Right atrium auricular region (tissue), 2 donors: ENCODE measurements at places on chromosomes 2 and 18. TPM values are rescaled to one million over a fixed set of nuclear protein-coding genes. Genes with fewer than 3 reads are reported as not detected.

DNA sequence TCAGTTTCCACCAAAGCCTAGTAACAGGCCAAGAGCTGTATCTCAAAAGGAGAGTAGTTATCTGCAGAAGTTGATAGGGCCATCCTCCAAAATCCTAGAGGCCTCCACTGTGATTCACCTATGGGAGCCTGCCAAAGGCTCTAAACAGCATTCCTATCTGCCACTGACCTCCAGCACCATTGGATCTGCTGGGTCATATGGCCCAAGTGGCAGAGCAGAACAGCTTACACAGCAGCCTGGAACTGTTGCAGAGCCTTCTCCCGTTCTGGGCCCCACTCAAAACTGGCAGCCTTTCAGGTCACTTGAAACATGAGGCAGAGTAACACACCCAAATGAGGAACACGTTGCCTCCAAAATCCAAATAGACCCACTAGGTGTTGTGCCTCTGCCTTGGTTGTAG lies 345.2 kb upstream of the RND3 start:
- no peaks in the 10 kb centered on the region for H3K36me3 ChIP-seq
- H3K27me3 ChIP-seq = no peaks in the 10 kb centered on the region
- no peaks in the 10 kb centered on the region for H3K4me1 ChIP-seq
- no peak overlapping the region for H3K4me3 ChIP-seq
- H3K27ac ChIP-seq = no peak overlapping the region
- no peak for DNase-seq

DNA sequence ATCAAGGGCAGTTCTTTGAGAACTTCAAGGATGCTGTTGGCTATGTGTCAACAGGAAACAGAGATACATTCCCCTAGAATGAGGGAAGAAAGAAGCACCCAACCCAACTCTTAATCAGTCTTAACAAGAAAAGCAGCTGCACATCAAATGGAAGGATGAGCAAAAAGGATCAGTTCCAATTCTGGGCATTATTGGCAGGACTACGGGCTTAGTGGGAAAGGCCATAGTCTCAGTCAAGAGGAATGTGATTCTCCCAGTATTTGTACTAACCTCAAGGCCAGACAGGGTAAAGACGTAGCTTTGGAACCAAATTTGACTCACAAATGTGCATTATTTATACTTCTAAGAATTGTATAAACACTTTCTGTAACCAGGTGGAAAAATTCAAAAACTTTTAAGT lies 18.2 kb downstream of the BMP10 start:
- H3K4me1 ChIP-seq = peaks cover 6% of the 10 kb centered on the region
- DNase-seq = no peak
- H3K36me3 ChIP-seq = no peaks in the 10 kb centered on the region
- no peak overlapping the region for H3K4me3 ChIP-seq

- no peaks in the 10 kb centered on the region for H3K27me3 ChIP-seq
- no peak overlapping the region for H3K27ac ChIP-seq
- H3K4me3 ChIP-seq = no peak overlapping the region
- no peak for DNase-seq
These were observed 118.9 kb downstream of the PXDN start for GRCh38 chr2:1625281-1626001.

- no peaks in the 10 kb centered on the region for H3K4me1 ChIP-seq
- H3K36me3 ChIP-seq = no peaks in the 10 kb centered on the region
- DNase-seq = no peak
- H3K27me3 ChIP-seq = no peaks in the 10 kb centered on the region
These were observed 613.9 kb downstream of the IRS1 start for GRCh38 chr2:226185616-226186211.

DNA sequence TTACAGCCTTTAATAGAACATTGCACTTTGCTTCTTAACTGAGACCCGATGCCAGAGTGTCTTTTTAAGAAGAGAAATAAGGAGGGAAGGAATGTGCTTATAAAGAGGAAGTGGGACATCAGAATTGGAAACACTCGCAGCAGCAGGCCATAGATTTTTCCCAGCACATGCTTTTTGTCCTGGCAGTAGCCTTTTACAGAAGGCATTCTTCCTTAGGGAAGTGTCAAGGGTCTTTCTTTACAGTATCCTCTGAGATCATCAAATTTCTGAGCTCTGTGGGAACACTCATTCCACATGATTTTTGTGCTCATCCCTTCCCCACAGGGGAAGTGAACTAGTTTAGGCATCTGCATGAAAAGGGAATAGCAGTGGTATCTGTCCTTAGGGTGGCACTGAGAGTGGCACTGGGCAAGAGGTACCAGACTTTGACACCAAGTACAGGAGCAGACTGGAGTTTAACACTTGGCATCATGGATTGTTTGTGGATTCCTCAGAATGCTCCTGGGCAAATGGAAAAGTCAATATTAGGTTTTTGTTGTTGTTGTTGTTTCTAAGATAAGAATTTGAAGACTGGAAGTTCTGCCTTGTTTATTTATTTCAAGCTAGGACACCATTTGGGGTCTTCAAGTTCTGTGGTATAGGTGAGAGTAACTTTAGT lies 4.1 kb downstream of the MYO1B start:
- no peaks in the 10 kb centered on the region for H3K27me3 ChIP-seq
- no peaks in the 10 kb centered on the region for H3K4me1 ChIP-seq
- H3K4me3 ChIP-seq = no peak overlapping the region
- no peaks in the 10 kb centered on the region for H3K36me3 ChIP-seq
- H3K27ac ChIP-seq = no peak overlapping the region
- DNase-seq = no peak

GRCh38 chr2:129763966-129764365 lies 215.5 kb upstream of the RAB6C start:
- peak; percentile 21 for DNase-seq
- H3K4me3 ChIP-seq = no peak overlapping the region
- H3K4me1 ChIP-seq = no peaks in the 10 kb centered on the region
- H3K36me3 ChIP-seq = no peaks in the 10 kb centered on the region
- no peaks in the 10 kb centered on the region for H3K27me3 ChIP-seq
- H3K27ac ChIP-seq = no peak overlapping the region

- no peak overlapping the region for H3K4me3 ChIP-seq
- no peaks in the 10 kb centered on the region for H3K4me1 ChIP-seq
- H3K27me3 ChIP-seq = no peaks in the 10 kb centered on the region
- DNase-seq = no peak
These were observed 56.2 kb downstream of the UXS1 start for GRCh38 chr2:106137731-106138521.

GRCh38 chr18:55735969-55736368 lies 148.0 kb upstream of the TCF4 start:
- peaks cover 16% of the 10 kb centered on the region for H3K4me1 ChIP-seq
- DNase-seq = no peak
- H3K36me3 ChIP-seq = no peaks in the 10 kb centered on the region
- no peak overlapping the region for H3K4me3 ChIP-seq
- no peaks in the 10 kb centered on the region for H3K27me3 ChIP-seq

GRCh38 chr2:27309651-27310050 lies 1.4 kb upstream of the UCN start:
- H3K4me1 ChIP-seq = peaks cover 26% of the 10 kb centered on the region
- no peak for DNase-seq
- H3K4me3 ChIP-seq = no peak overlapping the region
- H3K36me3 ChIP-seq = peaks cover 17% of the 10 kb centered on the region
- H3K27ac ChIP-seq = no peak overlapping the region

- no peaks in the 10 kb centered on the region for H3K27me3 ChIP-seq
- no peaks in the 10 kb centered on the region for H3K36me3 ChIP-seq
- no peak overlapping the region for H3K27ac ChIP-seq
- no peak for DNase-seq
These were observed 16.2 kb downstream of the TOGARAM2 start for GRCh38 chr2:28997237-28997846.

GRCh38 chr18:50721006-50721405 lies 98.8 kb downstream of the MRO start:
- no peaks in the 10 kb centered on the region for H3K27me3 ChIP-seq
- no peak overlapping the region for H3K27ac ChIP-seq
- peaks cover 21% of the 10 kb centered on the region for H3K4me1 ChIP-seq
- no peak overlapping the region for H3K4me3 ChIP-seq
- no peak for DNase-seq

DNA sequence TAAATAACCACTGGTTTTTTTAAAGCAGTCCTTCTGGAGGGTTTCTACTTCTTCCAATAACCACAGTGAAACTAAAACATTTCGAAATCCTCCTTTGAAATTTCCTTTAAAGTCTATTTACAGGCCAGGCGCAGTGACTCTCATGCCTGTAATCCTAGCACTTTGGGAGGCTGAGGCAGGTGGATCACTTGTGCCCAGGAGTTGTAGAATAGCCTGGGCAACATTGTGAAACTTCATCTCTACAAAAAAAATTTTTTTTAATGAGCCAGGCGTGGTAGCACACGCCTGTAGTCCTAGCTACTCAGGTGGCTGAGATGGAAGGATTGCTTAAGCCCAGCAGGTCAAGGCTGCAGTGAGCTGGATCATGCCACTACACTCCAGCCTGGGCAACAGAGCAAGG lies 15.2 kb downstream of the KIDINS220 start:
- DNase-seq = no peak
- H3K27ac ChIP-seq = no peak overlapping the region
- H3K4me3 ChIP-seq = no peak overlapping the region
- peaks cover 26% of the 10 kb centered on the region for H3K4me1 ChIP-seq
- no peaks in the 10 kb centered on the region for H3K27me3 ChIP-seq
- H3K36me3 ChIP-seq = peaks cover 9% of the 10 kb centered on the region

GRCh38 chr2:111108745-111109271 lies 11.9 kb upstream of the BCL2L11 start:
- no peak for DNase-seq
- no peaks in the 10 kb centered on the region for H3K27me3 ChIP-seq
- no peak overlapping the region for H3K27ac ChIP-seq
- no peaks in the 10 kb centered on the region for H3K36me3 ChIP-seq
- H3K4me3 ChIP-seq = no peak overlapping the region

OR6B3 gene
- not detected for total RNA-seq

SCN1A gene
- 0.44 TPM for total RNA-seq

ZNF892 gene
- 2.2 TPM for total RNA-seq

TMEM198 gene
- total RNA-seq = 4.3 TPM

PSD4 gene
- total RNA-seq = 2.4 TPM

PPP1CB gene
- 185 TPM for total RNA-seq

SDC1 gene
- total RNA-seq = 0.24 TPM
